ENCODE measurements at places on chromosomes 5 and 9. TPM values are rescaled to one million over a fixed set of nuclear protein-coding genes. Genes with fewer than 3 reads are reported as not detected.

Gene MLANA
- not detected for total RNA-seq

Gene TPPP
- total RNA-seq = 5.5 TPM

Gene PCDHB4
- 0.35 TPM for total RNA-seq

Gene CNTNAP3B
- total RNA-seq = 9.2 TPM

GRCh38 chr5:128196791-128197190 is 113.2 kb downstream of the SLC12A2 start:
- DNase-seq = no peak

- DNase-seq = no peak
These were observed 9.0 kb downstream of the GPX3 start for GRCh38 chr5:151029179-151030055.

DNA sequence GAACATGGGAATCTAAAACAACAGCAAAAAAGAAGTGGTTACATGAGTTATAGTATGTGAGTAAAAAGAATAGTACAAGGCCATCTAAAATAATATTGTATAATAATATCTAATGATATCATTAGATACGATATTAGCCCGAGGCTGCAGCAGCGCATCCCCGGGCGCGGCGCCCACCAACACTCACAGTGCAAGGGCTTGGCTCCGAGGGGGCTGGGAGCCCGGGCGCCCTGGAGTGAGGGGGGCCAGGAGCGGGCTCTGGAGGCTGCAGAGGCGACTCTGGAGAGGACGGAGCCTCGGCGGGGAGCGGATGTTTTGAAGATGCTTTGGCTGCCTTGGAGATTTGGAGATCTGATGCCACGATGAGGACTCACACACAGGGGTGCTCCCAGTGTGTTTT is 68.1 kb upstream of the TMEM252 start:
- no peak for DNase-seq

DNA sequence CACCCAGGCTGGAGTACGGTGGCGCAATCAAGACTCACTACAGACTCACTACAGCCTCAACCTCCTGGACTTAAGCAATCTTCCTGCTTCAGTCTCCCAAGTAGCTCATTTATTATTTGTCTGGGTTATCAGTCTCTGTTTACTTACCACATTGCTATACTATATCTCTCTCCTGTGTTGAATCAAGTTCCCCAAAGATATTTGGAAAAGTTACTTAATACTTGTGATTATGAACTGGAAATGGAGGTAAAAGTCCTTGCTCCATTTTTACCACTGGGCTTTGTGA is 55.6 kb downstream of the ANGPTL2 start:
- DNase-seq = no peak

- no peak for DNase-seq
These were observed 182.2 kb downstream of the KCTD16 start for GRCh38 chr5:144352732-144353317.

- no peak for DNase-seq
These were observed 62.8 kb downstream of the RAPGEF1 start for GRCh38 chr9:131677049-131677443.

DNA sequence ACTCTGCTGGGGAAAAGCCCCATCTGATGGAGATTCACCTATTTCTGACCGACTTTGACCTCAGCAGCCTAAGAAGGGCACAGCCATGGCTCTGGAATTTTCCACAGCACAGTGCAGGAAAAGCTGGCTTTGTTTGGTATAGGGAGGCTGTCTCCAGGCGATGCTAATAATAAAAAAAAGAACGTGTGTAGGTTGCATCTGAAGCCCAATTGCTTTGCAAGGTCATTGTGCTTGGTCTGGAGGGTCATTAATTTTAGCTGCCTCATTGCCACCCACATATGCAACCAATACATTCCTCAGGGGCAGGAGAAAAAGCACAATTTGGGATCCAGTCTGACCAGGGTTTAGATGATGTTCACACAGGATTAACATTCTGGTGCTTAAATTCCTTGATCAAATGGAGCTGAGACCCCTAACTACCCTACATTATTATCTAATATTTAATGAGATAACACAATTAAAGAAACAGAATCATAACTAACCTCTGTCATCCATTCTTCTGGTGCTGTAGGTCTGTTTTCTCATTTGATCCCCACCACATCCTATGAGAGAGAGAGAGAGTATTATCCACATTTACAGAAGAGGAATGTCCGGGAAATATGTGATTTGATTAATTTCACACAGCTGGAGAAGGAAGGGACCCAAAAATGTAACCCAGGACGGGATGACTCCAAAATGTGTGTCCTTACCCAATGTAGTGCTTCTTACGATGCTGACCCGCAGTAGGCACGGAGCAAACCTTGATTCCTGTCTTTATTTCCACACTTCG is 175.9 kb downstream of the RFK start:
- no peak for DNase-seq

- no peak for DNase-seq
These were observed 146.2 kb downstream of the SEMA6A start for GRCh38 chr5:116428413-116428812.

GRCh38 chr9:95732802-95733688 is 142.4 kb upstream of the ERCC6L2 start:
- no peak for DNase-seq

GRCh38 chr9:8337834-8338766 is 538.5 kb upstream of the DMAC1 start:
- no peak for DNase-seq

GRCh38 chr5:142674531-142675469 is 11.1 kb downstream of the FGF1 start:
- DNase-seq = no peak

DNA sequence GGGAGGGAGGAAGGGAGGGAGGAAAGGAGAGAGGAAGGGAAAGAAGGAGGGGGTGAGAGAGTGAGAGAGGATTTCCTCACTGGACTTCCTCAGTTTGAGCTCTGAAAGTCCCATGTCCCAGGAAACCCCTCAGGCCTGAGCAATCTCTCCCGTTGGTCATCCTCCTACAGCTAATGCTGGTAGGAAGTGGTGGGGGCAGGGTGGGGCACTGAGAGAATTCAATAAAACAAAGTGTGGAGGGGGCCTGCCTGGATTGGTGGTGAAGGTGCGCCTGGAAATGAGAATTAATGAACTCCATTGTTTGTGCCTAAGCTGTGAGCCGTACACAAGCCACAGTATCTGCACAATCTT is 195.0 kb downstream of the RGS3 start:
- DNase-seq = no peak

GRCh38 chr9:77661566-77662085 is 13.5 kb upstream of the GNA14 start:
- DNase-seq = no peak

- no peak for DNase-seq
These were observed 160.0 kb downstream of the PIK3R1 start for GRCh38 chr5:68375540-68375939.

Data from esophagus squamous epithelium (tissue), 5 donors.